ENCODE measurements at places on chromosomes 7 and 10.

DNA sequence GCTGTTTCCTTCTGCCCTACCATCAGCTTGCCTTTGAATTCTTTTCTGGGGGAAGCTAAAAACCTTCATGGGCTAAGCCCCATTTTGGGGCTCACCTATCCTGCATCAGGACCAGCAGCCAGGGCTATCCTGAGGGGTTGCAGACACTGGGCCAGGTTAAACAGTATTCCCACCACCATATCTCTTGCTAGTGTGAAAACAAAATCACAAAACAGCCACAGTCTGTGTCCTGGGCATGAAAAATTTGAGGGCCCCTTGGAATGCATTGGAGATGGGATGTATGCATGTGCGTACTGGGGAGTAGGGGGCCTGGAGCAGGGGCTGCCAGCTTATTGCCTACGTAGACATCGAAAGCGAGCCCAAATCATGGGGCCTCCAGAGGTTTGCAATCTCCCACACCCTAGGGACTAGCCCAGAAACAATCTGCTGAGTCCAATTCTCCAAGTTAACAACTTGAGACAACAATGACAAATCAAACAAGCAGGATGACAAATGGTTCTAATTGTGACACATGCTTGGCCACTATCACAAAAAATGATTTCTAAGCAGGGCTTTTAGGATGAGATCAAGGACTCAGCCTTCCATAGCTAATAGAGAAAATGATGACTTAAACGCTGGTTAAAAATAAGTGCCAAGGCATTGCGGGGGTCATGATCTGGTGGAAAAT is 557.1 kb downstream of the KCNMA1 start:
- no peak for DNase-seq

DNA sequence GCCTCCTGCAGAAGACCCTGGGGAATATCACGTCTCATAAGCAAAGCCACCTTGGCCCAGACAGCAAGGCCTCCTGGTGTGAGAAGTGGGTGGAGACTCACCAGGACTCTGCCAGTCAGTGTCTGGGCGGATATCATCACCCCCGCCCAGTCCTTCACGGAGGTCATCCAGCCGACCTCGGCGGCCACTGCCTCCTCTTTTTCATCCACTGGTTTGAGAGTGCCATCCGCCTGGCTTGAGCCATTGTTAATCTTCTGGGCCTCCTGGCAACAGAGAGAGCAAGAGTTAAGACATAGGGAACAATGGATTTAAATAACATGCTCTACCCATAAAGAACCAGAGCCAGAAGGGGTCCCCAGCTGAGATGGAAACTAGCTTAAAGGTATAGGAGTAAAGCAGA is 233.8 kb downstream of the KCNMA1 start:
- no peak for DNase-seq

DNA sequence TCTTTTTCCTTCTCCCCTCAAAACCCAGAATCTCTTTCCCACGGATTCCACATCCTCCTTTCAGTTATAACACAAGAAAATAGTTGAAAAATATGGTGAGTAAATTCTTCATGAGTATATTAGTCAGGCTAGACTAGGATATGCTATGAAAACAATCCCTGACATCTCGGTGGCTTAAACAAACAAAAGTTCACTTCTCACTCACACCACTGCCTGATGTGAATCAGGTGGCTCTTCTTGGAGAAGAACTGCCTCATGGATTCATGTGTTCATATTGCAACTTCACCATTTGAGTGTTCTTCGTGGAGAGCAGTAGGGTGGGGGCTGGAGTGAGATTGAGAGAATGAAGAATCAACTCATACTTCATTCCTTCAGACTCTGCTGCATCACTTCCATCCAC is 204.1 kb downstream of the PHF14 start:
- DNase-seq: no peak

GRCh38 chr7:46100521-46100920 is 179.4 kb upstream of the IGFBP3 start:
- no peak for DNase-seq

GRCh38 chr7:88458946-88459345 is 152.3 kb upstream of the STEAP4 start:
- no peak for DNase-seq

- DNase-seq: no peak
These were observed 50.3 kb downstream of the TNRC18 start for GRCh38 chr7:5373300-5373699.

GRCh38 chr7:134175334-134176036 is 48.3 kb downstream of the LRGUK start:
- no peak for DNase-seq

- DNase-seq: no peak
These were observed 18.3 kb downstream of the ATP6V1F start for GRCh38 chr7:128880791-128881457.
